Mammary epithelial cell (primary cell): ENCODE measurements at places on chromosomes 2 and 18. TPM values are rescaled to one million over a fixed set of nuclear protein-coding genes. Genes with fewer than 3 reads are reported as not detected.

The ADRA2B gene
- total RNA-seq, result 0.08 and 0.09 TPM in 2 replicates

DNA sequence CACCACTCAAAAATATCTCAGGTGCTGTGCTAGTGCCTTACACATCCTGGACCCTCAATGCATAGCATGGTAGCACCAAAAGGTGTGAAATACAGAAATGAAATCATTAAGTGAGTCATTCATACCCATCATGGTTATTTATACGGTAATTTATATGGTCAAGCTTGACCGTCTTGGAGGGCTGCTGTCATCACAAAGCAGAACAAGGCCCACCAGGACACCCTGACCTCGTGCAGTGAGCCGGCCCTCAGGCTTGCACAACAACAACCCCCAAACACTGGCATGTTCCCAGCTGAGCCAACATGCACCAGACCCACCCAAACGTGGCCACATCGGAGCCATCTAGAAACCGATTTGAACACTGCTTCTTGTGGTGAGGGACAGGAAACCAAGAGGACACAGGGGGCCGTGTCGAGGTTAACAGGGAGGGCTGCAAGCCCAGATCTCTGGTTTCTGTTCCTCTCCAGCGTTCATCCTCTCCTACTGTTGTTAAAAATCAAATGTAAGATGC lies 378.5 kb upstream of the ID2 start:
- no peak for DNase-seq

DNA sequence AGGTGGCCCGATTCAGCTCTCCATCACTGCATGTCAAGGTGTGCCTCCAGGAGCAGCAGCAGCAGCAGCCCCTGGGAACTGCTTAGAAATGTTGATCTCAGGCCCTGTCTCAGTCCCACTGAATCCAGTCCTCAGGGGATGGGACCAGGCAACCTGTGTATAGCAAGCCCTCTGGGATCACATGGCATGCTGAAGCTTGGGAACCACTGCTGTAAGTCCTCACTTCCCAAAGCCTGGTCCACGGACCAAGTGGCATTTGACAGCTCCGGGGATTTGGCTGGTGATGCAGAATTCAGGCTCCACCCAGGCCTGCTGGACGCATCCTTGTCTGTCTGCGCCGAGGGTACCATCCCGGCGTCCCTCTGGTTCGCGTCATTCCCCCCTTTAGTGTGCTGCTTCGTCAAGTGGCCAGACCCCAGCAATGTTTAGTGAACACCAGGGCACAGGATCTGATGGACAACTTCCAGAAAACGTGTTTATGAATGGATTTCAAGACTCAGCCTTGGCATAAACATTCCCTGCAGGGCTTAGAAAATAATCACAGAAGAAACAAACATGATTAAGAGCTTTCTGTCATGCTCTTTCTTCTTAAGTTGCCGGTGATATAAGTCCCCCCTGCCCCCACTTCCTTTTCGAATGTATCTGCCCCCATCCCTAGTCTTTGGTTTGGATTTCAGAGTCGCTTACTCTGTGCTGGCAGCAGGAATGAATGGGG lies 234.0 kb downstream of the GBX2 start:
- DNase-seq, result no peak

GRCh38 chr2:172208791-172209325 lies 106.2 kb upstream of the DLX2 start:
- DNase-seq, result peak; percentile 80

DNA sequence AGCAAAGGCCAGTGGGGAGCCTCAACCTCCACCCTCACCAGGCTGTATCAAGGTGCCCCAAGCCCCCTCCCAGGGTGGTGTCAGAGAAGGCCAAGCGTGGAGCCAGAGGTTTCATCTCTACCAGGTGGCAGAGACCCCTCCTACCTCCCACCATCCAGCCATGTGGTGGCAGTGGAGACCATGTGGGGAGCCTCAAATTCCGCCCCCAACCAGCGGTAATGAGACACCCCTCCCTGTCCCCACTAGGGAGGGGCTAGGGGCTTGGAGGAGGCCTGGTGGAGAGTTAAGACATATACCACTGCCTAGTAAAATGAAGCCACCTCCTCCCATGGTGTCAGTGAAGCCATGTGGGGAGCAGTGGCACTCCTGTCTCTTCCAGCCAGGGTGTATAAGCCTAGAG lies 24.4 kb upstream of the YPEL5 start:
- no peak for DNase-seq
